Lung microvascular endothelial cell (primary cell): ENCODE measurements at places on chromosomes 2 and 18.
A peak's percentile ranks its signal among the peaks of the same experiment; 100 is the strongest.

DNA sequence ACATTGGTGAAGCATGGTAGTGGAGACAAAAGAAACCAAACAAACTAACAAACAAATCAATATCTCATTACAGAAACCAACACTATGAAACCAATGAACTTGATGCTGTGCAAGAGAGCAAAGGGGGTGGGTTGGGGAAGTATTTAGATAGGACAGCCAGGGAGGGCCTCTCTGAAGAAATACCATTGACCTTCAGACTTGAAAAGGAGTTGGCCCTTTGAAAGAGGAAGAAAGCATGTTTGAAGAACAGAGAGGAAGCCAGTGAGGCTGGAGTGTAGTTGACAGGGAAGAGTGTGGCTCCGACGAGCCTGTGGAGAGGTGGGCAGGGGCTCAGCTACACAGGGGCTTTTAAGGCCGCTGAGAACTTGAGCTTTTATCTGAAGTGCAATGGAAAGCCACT, 151.0 kb upstream of the GATA6 start:
- no peak for DNase-seq

GRCh38 chr2:29241341-29241740, 126.1 kb downstream of the CLIP4 start:
- no peak for DNase-seq

GRCh38 chr2:40105593-40105992, 326.5 kb upstream of the THUMPD2 start:
- DNase-seq, result no peak

DNA sequence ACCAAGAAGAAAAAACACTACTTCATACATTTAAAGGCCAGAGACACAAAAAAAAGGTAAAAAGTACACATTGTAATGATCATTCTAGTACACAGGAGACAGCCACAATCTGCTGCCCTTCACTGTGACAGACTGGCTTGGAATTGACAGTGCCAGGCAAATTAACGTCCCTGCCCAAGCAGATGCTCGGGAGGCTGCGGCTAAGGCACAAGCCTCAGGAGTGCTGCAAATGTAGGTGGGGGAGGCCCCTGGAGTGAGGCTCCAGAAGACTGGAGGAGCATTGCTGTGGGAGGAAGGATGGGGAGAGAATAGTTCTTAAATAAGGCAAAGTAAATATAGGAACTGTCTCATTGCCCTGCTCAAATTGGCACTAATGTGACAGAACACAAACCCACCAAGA, 18.6 kb downstream of the ERCC3 start:
- DNase-seq, result no peak

- no peak for DNase-seq
These were observed 1.1 kb upstream of the MTA3 start for GRCh38 chr2:42567364-42567763.

DNA sequence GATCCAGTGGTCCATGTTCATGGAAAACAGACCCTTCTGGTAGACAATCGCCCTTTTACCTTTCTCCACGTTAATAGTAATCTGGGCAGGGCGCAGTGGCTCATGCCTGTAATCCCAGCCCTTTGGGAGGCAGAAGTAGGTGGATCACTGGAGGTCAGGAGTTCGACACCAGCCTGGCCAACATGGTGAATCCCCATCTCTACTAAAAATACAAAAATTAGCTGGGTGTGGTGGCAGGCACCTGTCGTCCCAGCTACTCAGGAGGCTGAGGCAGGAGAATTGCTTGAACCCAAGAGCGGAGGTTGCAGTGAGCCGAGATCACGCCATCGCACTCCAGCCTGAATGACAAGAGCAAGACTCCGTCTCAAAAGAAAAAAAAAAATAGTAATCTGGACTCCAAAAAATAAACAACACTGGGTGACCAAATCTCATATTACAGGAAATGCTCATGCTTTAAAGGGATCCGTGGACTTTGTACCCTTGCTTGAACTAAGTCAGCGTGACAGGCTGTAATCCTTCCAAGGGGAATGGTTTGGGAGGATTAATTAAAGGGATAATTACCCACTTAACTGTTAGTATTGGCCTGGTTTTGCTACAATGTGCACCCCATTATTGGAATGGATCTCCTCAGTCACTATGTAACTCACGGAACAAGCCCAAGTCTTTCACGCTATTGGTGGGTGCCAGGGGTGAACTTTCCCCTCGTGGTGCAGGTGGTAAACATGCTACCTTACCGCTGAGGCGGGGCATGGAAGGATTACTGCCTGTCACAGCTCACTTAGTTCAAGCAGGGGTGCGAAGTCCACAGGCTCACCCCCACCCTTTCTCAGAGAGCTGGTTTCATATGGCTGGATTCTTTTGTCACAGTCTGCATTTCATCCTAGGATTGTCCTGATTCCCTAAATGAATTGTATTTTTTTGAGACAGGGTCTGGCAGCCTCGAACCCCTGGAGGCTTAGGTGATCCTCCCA, 36.7 kb downstream of the PROC start:
- no peak for DNase-seq

GRCh38 chr2:97673182-97673914, 3.8 kb downstream of the C2orf92 start:
- DNase-seq, result peak; percentile 46
